ENCODE measurements at places on chromosomes 5 and 9.

- DNase-seq, result no peak
Measured at GRCh38 chr5:6705959-6706358, 7.3 kb upstream of the TENT4A start.

DNA sequence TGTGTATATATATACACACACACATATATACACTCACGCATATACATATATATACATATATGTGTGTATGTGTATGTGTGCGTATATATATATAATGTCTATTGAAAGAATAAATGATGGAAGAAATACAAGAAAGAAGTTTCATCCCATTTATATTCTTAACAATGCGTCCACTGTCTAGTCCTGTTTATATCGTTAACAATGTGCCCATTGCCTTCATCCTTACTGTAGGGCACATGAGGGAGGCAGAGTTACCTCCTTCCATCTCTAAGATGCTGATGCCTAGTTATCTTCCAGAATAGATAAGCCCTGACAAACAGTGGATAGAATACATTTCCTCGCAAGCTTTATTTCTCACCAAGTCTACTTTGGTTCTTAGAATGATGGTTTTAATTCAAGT is 389.8 kb upstream of the SEMA6A start:
- no peak for DNase-seq

GRCh38 chr9:7974335-7974960 is 174.9 kb upstream of the DMAC1 start:
- DNase-seq, result no peak

DNA sequence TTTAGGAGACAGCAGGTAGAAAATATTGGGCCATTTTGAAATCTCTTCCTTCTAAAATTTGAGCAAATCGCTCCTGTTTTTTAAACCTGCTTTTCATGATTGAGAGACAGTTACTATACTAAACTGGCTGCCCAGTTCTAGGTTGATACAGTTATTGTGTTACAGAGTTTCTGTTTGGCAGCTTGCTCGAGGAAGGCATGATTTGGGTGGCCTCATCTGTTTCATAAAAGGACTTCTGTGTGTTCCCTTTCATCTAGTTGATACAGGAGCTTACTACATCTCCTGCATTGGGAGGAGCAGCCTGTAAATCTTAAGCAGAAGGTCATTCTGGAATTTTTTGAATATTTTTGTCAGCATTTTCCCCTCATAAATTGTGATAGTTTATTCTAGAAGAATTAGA is 14.2 kb downstream of the HSPA4 start:
- no peak for DNase-seq

DNA sequence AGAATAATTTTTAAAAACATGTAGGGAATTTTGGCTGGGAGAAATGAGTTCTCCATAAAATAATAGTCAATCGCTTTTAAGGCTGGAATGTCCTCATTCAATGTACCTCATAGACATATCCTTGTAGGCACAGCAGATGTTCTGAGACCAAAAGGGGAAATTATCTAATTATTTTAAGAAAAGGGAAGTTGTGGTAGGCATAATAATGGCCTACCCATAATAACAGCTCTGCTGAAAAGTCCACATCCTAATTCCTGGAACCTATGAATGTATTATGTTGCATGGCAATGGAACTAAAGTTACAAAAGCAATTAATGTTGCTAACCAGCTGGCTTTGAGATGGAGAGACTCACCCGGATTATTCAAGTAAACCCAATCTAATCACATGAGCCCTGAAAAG is 216.1 kb downstream of the TRIM36 start:
- DNase-seq, result no peak

DNA sequence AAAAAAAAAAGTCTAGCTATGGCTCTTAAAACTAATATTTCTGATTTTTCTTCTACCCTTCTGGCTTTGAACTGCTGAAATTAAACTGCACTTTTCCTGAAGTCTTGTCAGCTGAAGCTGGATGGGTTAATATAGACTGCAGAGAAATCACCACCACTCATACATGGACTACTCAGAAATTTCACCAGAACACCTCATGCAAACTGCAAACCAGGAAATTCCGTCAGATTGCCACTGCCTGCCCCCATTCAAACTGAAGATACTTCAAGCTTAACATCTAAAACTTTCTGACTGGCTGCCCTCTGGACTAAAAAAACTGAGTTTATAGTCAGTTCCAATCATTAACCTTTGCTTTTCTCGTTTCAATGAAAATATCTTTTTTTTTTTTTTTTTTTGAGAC is 11.6 kb upstream of the ANXA2R start:
- no peak for DNase-seq

DNA sequence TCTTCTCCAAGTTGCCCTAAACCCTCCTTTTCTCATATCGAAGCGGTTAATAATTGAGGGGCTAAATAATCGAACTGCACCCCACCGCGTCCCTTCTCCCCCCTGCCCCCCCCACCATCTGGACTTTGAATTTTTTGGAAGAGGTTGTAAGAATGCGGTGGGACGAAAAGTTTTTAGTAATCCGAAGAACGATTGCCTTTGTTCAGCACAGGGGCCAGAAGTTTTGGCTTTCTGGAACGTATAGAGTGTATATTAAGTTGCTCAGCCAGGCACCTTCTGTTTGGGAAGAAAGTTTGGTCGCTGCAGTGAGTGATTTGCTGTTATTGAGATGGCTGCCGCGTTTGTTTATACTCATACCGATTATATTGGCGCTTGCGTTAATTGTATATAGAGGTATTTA is 518 bp downstream of the ERBIN start:
- no peak for DNase-seq

GRCh38 chr5:80072103-80073073 is 37.2 kb downstream of the THBS4 start:
- DNase-seq, result no peak

GRCh38 chr9:70987986-70988385 is 133.4 kb downstream of the TRPM3 start:
- DNase-seq, result no peak

GRCh38 chr9:7970681-7971330 is 171.2 kb upstream of the DMAC1 start:
- DNase-seq, result no peak

DNA sequence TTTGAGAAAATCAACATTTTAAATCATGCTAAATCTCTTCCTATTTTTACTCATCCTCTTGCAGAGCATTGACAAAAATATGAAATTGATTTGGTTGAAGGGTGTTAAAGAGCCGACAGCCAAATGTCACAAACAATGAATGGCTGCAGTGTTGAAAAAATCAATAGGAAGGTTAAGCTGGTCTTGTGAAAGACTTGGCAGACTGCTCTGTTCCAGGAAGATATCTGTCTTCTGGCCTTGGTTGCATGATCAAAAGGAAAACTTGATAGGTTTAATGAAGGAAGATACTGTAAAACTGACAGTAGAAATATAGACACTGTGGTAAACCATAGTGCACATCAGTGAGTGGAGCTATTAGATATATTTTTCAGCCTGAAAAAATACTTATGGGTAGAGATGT is 103.6 kb downstream of the PBX3 start:
- DNase-seq, result no peak

DNA sequence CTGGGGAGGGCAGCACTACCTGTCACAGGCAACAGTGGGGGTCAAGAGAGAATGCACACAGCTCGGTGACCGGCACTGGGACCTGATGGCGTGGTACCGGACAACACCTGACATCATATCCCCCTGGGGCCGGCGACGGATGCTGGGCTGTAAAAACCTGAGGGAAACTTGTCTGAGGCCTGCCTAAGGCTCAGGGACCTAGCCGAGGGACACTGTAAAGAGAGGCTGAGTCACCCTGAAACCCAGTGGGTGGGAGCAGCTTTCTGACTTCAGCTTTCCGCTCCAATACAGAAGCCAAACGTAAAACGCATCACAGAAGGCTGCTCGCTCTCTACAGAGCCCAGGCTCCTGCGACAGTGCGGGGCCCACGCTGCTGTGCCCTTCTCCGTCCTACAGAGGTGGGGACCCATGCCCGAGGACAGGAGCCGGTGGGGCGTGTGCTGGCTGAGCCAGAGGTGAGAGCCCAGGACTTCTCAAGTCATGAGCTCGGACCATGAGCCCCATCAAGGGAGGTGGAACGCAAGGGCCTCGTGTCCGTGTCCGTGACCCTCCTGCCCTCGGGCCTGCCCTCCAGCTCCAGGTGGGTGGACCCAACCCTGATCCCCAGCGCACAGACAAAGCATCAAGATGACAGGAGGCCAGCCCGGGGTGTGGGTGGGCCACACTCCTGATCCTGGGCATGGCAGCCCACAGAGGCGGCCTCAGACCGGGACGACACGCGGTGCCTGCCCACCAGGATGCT is 5.3 kb downstream of the RALGDS start:
- no peak for DNase-seq

DNA sequence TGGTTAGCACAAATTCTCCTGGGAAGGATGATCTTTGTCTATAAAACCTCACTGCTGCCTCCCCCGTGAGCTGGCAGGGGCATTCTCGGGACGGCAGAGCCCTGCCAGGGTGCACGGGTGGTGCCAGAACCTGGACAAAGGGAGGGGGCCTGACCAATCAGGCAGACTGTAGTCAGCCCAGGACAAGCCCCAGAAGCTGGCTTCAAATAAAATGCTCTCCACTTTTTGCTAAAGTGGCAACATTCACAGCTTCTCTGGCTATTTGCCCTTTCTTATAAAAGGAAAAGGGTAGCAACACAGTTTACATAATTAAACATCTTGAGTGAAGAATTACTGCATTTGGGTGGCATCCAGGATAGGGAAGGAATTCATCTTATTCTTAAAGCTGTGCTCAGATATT is 14.4 kb downstream of the IL9 start:
- DNase-seq, result no peak

- DNase-seq, result no peak
Measured at GRCh38 chr5:5145651-5146529, 5.8 kb downstream of the ADAMTS16 start.

DNA sequence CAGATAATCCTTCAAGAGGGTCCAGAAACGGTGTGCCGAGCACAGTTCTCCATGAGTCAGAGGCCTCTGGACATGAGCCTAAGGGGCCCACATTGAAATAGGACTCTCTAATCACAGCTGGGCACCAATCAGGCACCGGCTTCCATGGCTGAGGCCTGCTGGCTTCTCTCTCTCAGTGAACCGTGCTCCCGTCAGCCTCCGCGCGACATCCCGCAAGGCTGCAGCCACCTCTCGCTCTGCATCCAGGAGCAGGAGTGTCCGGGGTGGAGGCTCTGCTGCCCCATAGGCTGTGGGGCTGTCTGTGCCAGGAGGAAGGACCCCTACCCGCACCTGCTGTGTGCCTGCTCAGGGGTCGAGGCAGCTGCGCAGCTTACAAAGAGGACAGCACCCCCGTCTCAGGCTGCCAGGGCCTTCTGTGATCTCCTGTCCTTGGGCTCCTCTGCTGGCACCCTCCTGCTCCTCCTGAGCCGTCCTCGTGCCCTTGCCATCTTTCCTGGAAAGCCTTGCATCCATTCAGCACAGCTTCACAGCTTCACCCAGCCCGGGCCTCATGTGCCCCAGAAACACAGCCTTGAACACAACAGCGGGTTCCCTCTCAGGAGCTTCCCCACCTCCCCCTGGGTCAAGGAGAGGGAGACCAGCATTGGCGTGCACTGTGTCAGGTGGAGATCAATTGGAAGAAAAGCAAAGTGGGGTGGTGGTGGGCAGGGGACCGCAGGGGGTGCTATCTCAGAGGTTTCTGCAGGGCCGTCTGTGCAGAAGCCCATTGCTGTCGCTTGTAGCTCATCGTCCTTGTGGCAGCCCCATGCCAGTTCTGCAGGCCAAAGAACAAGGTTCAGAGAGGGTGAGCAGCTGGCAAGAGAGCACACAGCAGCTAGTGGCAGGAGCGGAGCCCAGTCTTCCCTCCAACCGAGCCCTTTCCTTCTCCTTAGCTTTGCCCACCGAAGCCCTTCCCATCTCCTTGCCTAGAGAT is 22.8 kb upstream of the FCN1 start:
- no peak for DNase-seq

DNA sequence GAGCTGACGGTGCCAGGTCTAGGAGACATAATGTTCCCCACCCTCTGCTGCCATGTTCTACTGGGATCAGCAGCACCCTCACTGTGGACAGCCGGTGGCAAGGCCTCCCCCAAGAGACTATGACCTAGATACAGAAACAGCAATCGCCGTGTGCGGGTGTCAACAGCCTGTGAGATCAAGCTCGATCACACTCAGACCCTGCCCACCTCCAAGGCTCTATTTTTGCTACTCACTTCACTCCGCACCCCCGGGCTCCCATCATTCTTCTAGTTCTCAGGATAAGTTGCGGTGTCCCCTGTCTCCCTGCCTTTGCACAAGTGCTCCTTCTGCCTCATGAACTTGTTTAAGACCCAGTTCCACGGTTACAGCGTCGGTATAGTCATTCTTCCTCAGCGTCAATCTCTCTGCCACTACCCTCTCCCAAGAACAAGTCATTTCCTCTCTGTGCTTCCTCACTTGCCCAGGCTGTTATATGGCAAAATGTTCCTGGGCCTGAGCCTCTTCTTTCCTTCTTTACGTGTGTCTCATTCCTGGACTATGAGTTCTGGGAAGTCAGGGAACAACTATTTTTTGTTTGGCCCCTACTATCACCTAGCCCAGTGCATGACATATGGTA is 5.4 kb upstream of the DOCK8 start:
- no peak for DNase-seq

- no peak for DNase-seq
Measured at GRCh38 chr5:73917433-73917832, 291.4 kb downstream of the ARHGEF28 start.

DNA sequence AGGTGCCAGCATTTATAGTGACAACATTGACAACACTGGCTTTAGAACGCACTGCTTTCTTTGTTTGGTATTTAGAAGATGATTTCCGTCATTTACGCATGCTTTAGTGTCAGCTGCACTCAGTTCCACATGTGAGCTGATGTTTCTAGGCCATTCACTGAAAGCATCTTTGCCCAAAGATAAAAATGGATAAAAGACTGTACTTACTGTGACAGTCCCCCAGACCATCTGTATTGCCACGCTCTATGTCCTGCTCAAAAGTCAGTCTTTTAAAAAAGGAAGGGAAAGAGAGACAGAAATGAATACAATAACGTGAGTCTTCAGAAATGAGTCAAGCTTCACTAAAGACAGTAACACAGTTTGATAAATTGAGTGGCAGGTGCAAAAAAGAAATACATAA is 99.3 kb downstream of the SEMA6A start:
- DNase-seq, result no peak

GRCh38 chr5:142939884-142940283 is 169.7 kb downstream of the ARHGAP26 start:
- DNase-seq, result peak; percentile 29

DNA sequence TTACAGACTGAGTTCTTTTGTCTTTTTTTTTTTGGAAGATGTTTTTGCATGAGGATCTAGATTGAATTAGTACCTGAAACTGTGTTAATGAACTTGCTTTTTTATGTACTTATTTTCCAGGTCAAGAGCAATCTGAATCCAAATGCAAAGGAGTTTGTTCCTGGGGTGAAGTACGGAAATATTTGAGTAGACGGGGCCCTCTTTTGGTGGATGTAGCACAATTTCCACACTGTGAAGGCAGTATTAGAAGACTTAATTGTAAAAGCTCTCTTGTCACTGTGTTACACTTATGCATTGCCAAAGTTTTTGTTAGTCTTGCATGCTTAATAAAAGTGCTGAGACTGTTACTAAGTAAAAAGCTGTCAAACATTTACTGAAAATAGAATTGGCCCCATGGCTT is 14.5 kb downstream of the SLC23A1 start:
- DNase-seq, result no peak

Measured in kidney (tissue), 22 donors.